Testis (tissue), 5 donors: ENCODE measurements at places on chromosomes 5 and 9. TPM values are rescaled to one million over a fixed set of nuclear protein-coding genes. Genes with fewer than 3 reads are reported as not detected.

The C9orf50 gene
- 14.6 TPM for polyA plus RNA-seq

The FOXD4L6 gene
- polyA plus RNA-seq, result not detected

The C5orf46 gene
- 25.8 TPM for polyA plus RNA-seq

The ARHGEF37 gene
- 12.9 TPM for polyA plus RNA-seq

The ENDOG gene
- 33.9 TPM for polyA plus RNA-seq

The ARL15 gene
- polyA plus RNA-seq, result 36.6 TPM

The KLF4 gene
- polyA plus RNA-seq, result 64.9 TPM

The NXNL2 gene
- 2.2 TPM for polyA plus RNA-seq

The BARHL1 gene
- polyA plus RNA-seq, result 0.13 TPM

The IFNA13 gene
- not detected for polyA plus RNA-seq

The SPATA31E1 gene
- polyA plus RNA-seq, result 25.0 TPM

The SHC3 gene
- polyA plus RNA-seq, result 0.82 TPM

The PCDHGA3 gene
- polyA plus RNA-seq, result 4.4 TPM

The OMD gene
- polyA plus RNA-seq, result 2.5 TPM

The RALGPS1 gene
- 35.9 TPM for polyA plus RNA-seq

The CCL28 gene
- polyA plus RNA-seq, result 3.8 TPM

The PCDHA8 gene
- 0.24 TPM for polyA plus RNA-seq

The IFNA2 gene
- polyA plus RNA-seq, result not detected

The CER1 gene
- polyA plus RNA-seq, result not detected

The CBY3 gene
- polyA plus RNA-seq, result 7.8 TPM

The SLC36A3 gene
- polyA plus RNA-seq, result 21.9 TPM

The HEMGN gene
- polyA plus RNA-seq, result 22.2 TPM

The TIMD4 gene
- 197 TPM for polyA plus RNA-seq

The HMMR gene
- 14.5 TPM for polyA plus RNA-seq

The SIT1 gene
- 1.6 TPM for polyA plus RNA-seq

The B4GALT7 gene
- polyA plus RNA-seq, result 39.9 TPM

The SPOUT1 gene
- polyA plus RNA-seq, result 14.4 TPM

The SLC28A3 gene
- polyA plus RNA-seq, result 1.7 TPM

The SLC4A9 gene
- polyA plus RNA-seq, result 1.2 TPM

The RETREG1 gene
- 103 TPM for polyA plus RNA-seq

The PCDH1 gene
- 5.6 TPM for polyA plus RNA-seq

The ECM2 gene
- 26.9 TPM for polyA plus RNA-seq

The FAM151B gene
- polyA plus RNA-seq, result 2.8 TPM

The KCNN2 gene
- polyA plus RNA-seq, result 2.7 TPM

The HIGD2A gene
- polyA plus RNA-seq, result 128 TPM

The IL33 gene
- 8.7 TPM for polyA plus RNA-seq

The HOMER1 gene
- polyA plus RNA-seq, result 5.7 TPM

The TYRP1 gene
- polyA plus RNA-seq, result 1.1 TPM

The ABL1 gene
- 51.0 TPM for polyA plus RNA-seq

The FBN2 gene
- polyA plus RNA-seq, result 22.4 TPM

The HSPA5 gene
- polyA plus RNA-seq, result 331 TPM

The TRIM36 gene
- 384 TPM for polyA plus RNA-seq

The PFN3 gene
- polyA plus RNA-seq, result 7.4 TPM

The CARD9 gene
- polyA plus RNA-seq, result 1.8 TPM

The FIBCD1 gene
- polyA plus RNA-seq, result 20.8 TPM

The PAPPA gene
- 4.1 TPM for polyA plus RNA-seq

The STK32A gene
- 3.9 TPM for polyA plus RNA-seq

The DRD1 gene
- polyA plus RNA-seq, result 0.21 TPM

The ADGRD2 gene
- 1.5 TPM for polyA plus RNA-seq

The PCDHB15 gene
- 10.3 TPM for polyA plus RNA-seq

The HRH2 gene
- polyA plus RNA-seq, result 1.3 TPM
